ENCODE measurements at places on chromosomes 12 and 14.
A peak's percentile ranks its signal among the peaks of the same experiment; 100 is the strongest.

- no peak for DNase-seq
Observed at GRCh38 chr12:62943779-62944395, 8.9 kb upstream of the PPM1H start.

DNA sequence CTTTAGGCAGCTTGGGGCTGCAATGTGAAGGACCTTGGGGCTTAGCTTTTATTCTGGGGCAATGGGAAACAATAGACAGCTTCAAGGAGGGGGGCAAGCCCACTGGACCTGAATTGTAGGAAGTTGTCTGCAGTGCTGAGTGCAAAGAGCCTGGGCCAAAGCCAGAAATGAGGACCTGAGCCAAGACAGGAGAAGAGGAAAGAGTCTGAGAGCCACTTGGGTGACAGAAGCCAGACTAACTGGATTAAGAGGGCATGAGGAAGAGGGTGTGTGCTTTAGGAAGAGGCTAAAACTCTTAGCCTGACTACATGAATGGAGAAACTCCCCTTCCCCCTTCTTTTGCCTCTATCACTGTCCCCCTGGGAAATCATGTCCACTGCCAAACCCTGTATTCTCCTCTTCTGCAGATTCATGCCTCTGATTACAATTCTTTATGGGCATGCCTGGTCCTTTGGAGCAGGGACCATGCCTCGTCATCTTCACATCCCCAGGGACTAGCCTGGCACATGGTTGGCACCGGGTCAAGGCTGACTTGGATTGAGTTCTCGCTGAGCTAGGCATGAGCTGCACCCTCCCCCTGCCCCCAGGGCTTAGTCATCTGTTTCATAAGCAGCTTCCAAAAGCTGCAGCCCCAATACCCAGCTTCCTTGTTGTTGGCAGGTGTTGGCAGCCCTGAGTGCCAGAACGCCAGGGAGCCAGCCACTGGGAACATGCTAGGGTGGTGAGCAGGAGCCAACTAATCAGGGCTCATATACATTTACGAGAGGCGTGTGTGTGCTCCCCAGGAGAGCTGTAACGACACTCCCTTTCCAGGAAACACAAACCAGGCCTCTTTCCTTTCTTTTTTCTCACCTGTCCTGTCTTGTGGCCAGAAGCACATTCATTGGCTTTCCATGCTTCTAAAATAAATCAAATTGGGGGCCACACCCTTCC lies 27.7 kb upstream of the JDP2 start:
- DNase-seq = peak; percentile 56

DNA sequence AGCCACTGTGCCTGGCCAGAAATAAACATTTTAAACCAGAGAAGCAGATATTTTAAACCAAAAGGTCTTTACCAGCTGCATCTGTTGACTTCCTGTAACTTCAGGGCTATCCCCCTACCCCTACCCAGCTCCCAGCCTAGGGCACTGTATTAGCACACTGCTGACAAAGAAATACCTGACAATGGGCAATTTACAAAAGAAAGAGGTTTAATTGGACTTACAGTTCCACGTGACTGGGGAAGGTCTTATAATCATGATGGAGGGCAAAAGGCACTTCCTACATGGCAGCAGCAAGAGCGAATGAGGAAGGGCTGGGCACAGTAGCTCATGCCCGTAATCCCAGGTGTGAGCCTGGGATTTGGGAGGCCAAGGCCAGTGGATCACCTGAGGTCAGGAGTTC lies 26.0 kb downstream of the GEMIN2 start:
- DNase-seq = no peak

DNA sequence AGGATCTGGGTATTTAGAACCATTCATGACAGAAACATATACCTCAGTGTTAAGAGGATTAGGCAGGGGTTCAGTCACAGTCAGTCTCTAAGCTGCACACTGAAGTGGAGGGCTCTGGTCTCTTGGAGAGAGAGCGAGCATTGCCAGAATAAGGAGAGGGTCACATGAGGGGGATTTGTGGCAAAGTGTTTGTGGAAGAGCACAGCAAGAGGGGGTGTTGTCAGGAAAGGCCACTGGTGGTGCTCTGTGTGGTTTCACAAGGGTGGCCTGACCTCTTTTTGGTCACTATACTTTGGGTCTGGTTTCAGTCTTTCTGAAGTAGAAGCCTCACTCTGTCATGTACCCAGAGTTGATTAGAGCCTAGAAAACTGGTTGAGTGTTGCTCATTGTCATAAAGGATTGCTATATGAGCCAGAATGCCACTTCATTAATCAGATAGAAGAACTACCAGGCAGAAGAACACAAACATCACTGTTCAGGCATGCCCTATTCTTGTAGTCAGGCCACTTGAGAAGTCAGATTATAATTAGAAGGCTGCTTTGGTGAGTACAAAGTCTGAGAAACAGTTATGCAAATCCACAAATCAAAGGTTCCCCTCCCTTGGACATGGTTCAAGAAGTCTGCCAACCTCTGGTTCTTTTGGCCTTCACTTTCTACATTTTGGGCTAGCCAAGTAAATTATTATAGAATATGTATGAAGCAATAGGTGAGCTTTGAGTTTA lies 8.4 kb downstream of the TMEM19 start:
- no peak for DNase-seq

GRCh38 chr14:48857366-48857765 lies 728.8 kb downstream of the RPS29 start:
- no peak for DNase-seq

GRCh38 chr12:65343801-65344200 lies 65.3 kb downstream of the MSRB3 start:
- DNase-seq = no peak
